ENCODE measurements at places on chromosomes 5 and 9.

DNA sequence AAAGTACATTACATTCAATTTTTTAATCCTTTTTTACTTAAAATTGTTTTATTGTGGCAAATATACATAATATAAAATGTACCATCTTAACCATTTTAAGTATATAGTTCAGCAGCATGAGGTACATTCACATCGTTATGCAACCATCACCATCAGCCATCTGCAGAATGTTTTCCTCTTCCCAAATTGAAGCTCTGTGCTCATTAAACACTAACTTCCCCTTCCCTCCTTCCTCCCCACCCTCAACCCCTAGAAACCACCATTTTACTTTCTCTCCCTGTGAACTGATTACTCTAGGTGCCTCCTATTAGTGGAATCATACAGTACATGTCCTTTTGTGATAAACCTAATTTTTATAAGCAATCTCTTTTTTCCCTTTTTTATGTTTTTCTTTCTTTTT is 15.6 kb downstream of the TEX53 start:
- DNase-seq, result no peak

GRCh38 chr5:135056316-135057030 is 22.4 kb upstream of the PITX1 start:
- no peak for DNase-seq

GRCh38 chr9:70030156-70030555 is 13.5 kb upstream of the MAMDC2 start:
- DNase-seq, result no peak

- DNase-seq, result no peak
Measured at GRCh38 chr9:36504156-36504555, 68.5 kb upstream of the MELK start.

GRCh38 chr5:71719063-71719964 is at the start of gene CARTPT:
Gene CARTPT (plus strand): TSS chr5:71719275. CDS start chr5:71719294, 19 bp downstream.
- no peak for DNase-seq

DNA sequence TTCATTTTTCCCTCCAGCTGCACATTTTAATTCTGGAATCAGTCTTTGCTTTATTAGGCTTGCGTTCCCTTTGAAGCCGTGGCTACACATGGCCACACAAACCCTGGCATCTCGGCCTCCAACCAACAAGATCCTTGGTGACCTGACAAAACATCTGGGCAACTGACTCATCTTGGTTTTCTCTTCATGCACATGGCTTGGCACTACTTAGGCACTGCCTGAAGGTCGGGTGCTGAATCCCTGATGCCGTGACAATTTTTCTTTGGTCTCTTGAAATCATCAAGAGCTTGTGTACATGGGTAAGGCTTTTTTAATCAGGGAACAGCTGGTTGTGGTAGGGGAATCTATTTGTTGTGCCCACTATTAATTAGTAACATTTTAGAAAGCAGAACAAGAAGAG is 16.0 kb upstream of the PAPPA start:
- DNase-seq, result no peak

DNA sequence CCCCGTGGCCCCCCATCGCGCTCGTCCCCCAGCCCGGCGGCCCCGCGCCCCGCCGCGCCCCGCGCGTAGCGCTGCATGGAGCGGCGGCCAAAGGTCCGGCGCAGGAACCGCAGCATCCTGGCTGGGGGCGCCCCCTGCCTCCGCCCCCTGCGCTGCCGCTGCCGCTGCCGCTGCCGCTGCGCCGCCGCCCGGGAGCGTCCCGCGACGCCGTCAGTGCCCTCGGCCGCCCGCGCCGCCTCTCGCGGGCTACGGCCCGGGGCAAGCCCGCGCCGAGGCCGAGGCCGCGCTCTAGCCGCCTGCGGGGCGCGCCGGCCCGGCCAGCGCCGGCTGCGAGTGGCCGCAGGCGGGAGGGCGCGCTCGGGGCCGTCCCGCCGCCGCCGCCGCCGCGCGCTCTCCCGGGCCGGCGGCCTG is 523 bp downstream of the EPB41L4B start:
- DNase-seq, result no peak

- no peak for DNase-seq
Measured at GRCh38 chr9:122695696-122696095, 20.8 kb downstream of the OR1L3 start.
